ENCODE measurements at places on chromosomes 2 and 18.

- no peak for DNase-seq
Measured at GRCh38 chr2:201128033-201128432, 12.1 kb downstream of the CFLAR start.

DNA sequence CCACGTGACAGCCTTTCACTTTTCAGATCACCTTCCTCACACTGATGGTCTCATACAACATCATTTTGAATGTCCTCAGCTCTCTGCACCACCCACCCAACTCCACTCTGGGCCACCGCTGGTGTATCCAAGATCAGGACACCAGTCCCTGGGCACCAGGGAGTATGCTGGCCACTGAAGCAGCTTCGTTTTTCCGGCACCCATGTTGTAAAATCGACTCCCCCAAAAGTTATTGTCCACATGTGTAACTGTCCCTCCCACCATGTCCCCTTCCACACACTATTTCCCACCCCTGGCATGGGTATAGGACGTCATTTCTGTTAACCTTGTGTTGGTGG lies 96.4 kb downstream of the TGOLN2 start:
- no peak for DNase-seq

GRCh38 chr2:215880970-215881369 lies 132.4 kb downstream of the MREG start:
- DNase-seq, result no peak

DNA sequence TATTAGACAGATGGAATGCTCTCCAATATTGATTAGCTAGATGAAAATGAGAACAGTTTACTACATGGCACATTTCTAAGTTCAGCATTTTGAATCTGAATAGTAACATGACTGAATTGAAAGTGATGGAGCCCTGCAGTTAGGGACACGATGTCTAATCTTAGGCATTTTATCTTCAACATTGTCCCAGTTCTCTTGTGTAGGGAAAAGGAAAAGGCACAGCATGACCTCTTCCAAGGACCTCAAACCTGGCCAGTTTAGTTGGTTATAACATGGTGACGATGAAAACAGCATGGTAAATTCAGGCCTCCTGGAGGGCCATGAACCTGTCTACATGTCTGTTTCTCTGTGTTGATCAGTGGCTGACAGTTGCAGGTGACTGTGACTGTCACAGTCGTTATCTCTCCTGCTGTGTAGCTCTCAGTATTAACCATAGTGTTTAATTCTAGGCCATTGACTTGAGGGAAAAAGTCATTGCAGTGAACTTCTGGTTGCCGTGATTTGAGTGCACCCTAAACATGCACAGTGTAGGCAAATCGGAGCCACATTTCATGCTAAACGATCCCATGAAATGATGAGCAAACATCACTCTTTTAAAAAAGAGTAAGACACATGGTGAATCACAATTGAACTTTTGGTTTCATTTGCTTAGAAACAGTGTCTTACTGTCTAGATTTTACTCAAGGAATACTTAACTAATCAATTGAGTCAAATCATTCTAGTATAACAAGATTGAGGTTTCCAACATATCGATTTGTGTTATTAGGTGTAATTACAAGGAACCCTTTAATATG lies 129.7 kb downstream of the PHLPP1 start:
- no peak for DNase-seq

DNA sequence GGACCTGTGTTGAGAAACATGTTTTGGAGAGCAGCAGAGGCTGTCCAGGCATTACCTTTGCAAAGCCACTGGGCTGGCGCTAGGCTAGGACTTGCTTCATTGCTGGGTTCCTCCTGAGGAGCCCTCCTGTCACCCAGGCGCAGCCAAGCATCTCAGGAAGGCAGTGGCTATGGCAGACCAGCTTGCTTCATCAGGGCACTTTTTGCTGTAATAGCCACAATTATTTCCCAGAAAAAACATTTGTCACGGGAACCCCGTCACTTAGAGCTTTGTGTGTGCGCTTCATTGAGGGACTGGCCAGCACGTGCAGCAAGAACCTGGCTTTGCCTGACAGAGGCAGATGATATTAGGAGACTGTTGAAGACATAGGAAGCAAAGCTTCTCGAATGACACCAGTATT lies 36.4 kb downstream of the SLC20A1 start:
- no peak for DNase-seq
